Cortex of kidney (tissue), 1 donor: ENCODE measurements at places on chromosomes 5 and 9.

DNA sequence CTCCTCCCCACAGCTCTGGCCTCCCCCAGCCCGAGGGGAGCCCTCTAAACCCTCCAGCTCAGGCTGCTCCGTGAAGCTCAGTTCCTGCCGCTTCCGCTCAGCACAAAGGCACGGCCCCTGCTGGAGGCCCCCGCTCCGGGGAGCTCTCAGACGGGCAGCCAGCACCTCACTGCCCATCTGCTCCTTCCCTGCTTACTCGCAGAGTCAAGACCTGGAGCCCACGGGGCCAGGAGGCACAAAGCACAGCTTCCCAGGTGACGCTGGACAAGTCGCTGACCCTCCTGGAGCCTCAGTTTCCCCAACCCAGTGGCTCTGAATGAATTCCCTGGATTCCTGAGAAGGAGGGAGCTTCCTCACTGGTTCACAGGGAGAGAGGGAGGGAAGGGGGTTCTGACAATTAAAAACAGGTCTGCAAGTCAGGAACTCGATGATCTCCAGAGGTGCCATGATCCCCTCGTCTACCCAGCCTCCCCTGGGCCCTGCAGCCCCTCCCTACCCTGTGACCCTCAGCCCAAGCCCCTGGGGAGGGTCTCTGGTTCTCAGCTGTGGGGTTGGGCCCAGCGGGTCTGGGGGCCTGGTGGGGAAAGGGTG, 36.2 kb downstream of the VAV2 start:
- no peak for DNase-seq

DNA sequence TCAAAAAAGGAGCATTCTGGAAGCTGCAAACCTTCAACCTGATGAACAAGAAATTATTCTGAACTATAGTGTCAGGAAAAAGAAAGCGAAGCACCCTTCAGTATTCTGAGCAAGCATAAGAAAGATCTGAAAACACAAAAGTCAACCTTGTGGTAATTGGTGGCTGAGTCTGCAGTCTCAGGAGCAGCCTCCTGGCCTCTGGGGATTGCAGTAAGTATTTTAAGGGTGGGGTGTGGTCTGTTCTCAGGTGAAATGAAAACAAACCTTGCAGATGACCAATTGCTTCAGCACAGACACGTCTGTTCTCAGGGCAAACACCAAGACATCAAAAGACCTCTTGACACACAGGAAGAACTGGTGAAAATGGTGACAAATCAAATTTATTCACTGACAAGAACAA, 147.8 kb upstream of the RAPGEF1 start:
- no peak for DNase-seq

- DNase-seq: no peak
Observed at GRCh38 chr9:20746967-20747366, 62.9 kb downstream of the FOCAD start.

GRCh38 chr5:76364226-76364589, 38.9 kb upstream of the IQGAP2 start:
- no peak for DNase-seq

GRCh38 chr5:85452322-85453025, 1067.8 kb upstream of the EDIL3 start:
- no peak for DNase-seq

GRCh38 chr5:133032852-133033742, 6.7 kb upstream of the ZCCHC10 start:
- no peak for DNase-seq

DNA sequence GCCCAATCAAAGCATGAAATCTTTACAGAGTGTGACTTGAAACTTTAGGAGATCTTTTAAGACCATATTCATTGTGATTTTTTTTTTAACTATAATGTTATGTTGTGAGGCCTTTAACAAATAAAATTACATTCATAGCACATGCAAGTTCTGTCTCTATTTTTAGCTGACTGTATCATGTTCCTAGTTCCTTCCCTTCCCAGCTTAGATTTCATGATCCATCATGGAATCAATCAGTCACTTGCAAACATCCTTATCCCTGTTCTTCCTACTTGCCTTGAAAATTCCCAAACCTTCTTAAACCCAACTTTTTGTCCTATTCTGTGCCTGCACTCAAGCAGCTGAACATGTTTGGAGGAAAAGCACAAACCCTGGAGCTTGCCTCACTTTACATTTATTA, 141.8 kb downstream of the DMXL1 start:
- DNase-seq: no peak

DNA sequence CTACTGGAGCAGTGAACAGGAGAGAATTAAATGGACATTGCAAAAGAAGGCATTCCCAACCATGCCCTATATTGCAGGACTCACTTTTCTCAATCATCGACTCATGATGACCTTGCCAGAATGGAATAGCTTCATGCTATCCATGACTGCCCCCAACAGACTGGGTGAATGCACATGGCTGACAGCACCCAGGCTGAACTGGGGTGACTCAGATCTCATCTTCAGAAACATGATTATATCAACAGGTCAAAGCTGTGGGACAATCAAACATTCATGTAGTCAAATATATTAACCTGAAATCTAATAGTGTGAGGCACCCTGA, 34.7 kb upstream of the MIER3 start:
- DNase-seq: no peak

- DNase-seq: no peak
Observed at GRCh38 chr5:51380603-51381207, 2.5 kb upstream of the ISL1 start.

- DNase-seq: no peak
Observed at GRCh38 chr5:93598091-93599000, 15.3 kb downstream of the NR2F1 start.

DNA sequence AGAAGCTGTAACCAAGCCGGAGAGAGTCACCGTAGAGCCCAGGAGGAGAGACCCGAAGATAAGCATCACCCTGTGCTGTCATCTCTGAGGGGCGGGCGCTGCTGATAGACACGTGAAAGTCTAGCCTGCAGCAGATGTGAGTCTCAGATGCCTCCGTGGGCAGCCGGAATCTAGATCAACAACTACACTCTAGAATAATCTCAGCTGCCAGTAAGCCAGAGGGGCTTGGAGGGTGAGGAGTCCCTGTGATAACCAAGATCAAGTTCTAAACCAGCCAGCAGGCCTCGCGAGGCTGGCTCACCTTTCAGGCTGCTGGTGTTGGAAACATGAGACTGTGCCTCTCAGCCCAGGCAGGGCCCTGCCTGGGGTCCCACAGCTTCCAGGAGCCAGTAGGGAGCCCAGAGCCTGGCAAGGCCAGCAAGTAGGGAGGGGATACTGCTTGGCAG, 54.1 kb downstream of the DAPK1 start:
- DNase-seq: no peak

- DNase-seq: no peak
Observed at GRCh38 chr5:78009937-78010527, 233.9 kb upstream of the TBCA start.

DNA sequence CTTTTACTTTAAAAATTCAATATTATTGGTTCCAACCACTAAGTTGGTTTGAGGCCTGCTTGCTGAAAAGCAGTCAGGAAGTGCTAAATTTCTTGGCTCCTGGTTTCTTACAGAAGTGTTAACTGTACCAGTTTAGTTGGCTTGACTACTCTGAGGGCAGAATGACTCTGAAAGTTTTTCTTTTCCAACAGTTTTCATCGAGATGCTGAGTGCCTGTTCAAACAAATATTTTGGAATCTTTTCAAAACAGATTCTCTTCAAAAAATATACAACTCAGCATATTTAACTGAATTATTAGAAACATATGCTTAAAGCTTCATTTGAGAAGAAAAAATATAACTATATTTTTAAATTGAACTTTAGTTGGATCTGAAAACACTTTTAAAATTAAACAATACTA, 37.0 kb downstream of the SLC38A9 start:
- no peak for DNase-seq

GRCh38 chr5:6195711-6196358, 182.5 kb downstream of the MED10 start:
- DNase-seq: no peak

GRCh38 chr5:141511771-141512325, 23.0 kb downstream of the PCDHGC5 start:
- DNase-seq: no peak

DNA sequence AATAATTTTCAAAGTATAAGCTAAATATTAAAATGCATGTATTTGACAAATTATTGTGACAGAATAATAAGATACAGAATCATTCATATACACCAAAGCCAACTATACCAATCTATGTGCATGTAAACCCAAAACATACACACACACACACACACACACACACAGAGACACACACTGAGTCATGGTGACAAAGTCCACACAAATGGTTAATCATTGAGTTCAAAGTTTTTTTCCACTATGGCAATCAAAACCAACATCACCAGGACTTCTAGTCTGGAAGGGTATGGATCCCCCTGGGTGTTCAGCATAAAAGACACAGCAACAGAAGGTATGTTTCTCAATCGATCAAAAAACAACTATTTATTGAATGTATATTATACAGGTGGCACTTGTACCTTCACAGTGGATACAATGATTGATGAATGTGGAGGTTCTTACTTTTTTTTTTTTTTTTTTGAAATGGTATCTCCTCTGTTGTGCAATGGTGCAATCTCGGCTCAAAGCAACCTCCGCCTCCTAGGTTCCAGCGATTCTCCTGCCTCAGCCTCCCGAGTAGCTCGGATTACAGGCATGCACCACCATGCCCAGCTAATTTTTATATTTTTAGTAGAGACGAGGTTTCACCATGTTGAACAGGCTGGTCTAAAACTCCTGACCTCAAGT, 137.0 kb downstream of the PDE4D start:
- no peak for DNase-seq

DNA sequence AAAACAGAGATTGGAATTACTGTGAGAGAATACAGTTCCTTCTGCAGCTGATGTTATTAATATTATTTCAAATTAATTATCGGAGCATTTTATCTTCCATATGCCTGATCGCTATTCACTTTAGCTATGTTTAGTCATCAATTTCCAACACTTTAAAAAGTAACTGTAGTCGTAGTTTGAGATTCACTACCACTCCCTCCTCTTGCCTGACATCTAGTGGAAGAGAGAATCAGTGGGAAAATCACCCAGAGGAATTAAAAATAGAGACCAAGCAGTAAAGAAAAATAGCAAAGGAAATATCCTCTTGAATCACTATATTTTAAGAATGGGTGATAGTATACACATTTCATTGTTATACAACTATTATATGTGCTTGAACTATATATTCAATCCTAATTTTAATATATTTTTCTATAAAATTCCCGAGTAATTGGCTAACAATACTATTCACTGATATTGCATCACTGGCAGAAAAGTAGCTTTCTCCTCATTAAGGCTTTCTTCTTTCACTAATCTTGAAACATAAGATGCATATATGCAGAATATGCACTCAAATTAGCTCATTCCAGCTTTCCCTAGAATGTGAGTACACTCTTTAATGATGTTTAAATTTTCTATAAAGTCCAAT, 708.7 kb downstream of the CDH9 start:
- no peak for DNase-seq

- no peak for DNase-seq
Observed at GRCh38 chr5:138884554-138884953, 9.4 kb upstream of the LRRTM2 start.

DNA sequence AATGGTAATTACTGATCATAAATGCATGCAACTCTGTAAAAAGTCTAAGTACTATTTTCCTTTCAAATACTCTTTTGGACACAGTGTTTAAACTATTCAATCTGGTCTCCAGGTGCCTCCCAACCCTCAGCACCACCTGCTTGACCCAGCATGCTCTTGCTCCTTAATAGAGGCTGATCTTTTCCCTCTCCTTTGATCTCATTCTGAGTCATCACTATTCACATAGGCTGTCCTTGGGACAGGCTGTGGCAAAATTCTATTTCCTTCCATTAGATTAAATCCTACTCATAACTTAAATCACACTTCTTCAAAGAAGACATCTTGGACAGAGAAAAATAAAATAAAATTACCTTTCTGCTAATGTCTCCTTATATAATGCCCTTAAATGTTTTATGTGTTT, 199.4 kb upstream of the ST8SIA4 start:
- DNase-seq: no peak

- DNase-seq: no peak
Observed at GRCh38 chr5:173890195-173890991, 2.2 kb downstream of the CPEB4 start.

DNA sequence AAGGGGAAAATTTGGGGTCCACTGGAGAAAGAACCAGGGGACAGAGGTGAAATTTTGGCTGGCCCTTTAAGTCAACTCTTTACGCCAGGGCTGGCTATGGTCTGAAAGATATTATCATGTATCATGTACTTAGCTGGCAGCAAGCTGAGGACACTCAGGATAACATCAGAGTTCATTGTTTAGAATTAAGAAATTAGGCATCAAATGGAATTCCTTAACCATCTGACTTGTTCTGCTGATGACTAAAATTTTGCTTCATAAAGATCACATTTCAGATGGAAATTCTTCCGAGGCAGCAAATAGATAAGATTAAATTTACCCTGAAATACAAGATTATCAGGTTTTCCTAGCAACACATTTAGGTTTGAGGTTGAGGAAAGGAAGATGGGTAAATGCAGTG, 269.4 kb upstream of the KLF9 start:
- DNase-seq: no peak

DNA sequence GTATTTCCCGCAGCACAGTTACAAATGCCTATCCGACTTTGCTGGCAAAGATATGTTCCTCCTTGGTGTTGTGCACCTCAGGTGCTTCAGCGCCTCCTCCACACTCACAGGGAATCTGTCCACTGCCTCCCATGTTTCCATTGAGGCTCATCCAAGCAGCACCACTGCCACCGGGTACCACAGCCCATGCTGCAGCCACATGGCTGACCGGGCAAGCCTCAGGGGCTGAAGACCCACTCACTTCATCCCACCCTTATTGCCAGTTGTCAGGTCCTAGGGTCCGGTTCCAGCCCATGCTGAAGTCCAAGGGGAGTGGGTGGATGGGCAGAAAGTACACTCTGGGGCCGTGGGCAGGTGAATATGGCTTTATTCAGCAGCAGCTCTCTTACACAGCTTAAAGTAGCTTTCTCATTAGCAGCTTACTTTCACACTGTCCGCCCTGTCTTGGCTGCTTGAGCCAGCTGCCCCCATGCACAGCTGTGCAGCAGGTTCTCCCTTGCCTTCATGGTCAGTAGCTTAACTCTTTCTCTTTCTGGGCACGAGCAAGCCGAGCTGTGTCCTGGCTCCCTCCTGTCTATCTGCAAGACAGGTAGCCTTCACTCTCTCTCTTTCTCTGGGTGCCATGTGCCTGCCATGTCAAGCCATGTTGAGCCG, 1052.3 kb downstream of the PTPRD start:
- DNase-seq: no peak

- no peak for DNase-seq
Observed at GRCh38 chr9:18235181-18235908, 238.6 kb upstream of the ADAMTSL1 start.

GRCh38 chr9:6680797-6681146, 35.2 kb upstream of the GLDC start:
- DNase-seq: no peak

DNA sequence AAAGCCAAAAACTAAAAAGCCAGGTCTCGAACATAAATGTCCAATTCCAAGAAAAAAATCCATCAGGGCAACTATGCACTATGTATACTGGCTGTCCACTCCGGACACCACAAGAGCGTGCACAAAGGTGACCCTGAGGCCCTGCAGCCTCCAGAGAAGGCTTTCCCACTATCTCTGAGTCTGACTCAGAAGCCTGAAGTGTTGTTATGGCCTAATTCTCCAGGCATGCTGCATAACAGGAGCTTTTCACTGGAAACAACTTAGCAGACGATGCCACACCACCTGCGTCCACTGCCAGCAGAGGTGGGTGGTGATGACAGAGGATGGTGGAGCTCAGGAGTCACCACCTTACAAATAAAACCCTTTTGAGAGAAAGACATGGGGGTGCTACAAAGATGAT, 63.7 kb downstream of the HABP4 start:
- no peak for DNase-seq
